ENCODE measurements at places on chromosomes 13 and 19. TPM values are rescaled to one million over a fixed set of nuclear protein-coding genes. Genes with fewer than 3 reads are reported as not detected.

DNA sequence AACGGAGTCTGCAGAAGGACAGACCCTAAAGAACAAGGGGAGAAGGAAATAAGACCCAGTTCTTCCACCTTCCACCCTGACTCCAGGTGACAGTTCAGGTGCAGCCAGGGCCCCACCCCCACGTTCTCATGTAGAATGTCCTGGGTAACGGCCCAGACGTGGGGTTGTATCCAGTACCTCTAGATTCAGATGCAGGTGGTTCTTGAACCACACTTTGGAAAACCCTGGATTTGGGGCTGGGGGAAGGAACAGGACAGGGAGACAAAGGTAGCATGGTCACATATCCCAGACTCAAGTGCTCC is 2.2 kb downstream of the DMPK start:
- no peak for DNase-seq

DNA sequence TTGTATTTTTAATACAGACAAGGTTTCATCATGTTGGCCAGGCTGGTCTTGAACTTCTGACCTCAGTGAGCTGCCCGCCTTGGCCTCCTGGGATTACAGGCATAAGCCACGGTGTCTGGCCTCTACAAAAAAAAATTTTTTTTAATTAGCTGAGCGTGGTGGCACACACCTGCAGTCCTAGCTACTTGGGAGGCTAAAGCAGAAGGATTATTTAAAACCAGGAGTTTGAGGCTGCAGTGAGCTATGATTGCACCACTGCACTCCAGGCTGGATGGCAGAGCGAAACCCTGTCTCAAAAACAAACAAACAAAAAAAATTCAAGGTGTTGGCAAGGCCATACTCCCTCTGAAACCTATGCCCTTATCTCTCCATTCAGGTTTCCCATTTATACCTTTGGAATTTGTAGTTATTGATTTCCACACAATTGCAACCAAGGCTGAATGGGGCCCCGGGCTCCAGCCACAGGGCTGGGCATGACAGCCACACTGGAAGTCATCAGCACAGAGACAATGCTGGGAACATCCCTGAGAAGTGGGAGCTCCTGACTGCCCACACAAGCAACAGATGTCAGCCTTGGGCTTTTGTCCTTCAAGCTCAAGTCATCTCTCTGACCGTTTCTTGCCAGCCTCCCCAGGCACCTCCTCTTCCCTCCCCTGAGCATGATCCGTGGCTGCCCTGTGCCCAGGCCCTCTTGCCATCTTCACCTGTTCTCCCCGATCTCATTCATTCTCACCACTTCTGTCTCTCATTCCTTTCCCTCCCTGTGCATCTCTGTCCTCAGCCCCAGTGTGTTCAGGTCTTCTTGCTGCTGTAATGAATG is 27.2 kb upstream of the CALM3 start:
- no peak for DNase-seq

DNA sequence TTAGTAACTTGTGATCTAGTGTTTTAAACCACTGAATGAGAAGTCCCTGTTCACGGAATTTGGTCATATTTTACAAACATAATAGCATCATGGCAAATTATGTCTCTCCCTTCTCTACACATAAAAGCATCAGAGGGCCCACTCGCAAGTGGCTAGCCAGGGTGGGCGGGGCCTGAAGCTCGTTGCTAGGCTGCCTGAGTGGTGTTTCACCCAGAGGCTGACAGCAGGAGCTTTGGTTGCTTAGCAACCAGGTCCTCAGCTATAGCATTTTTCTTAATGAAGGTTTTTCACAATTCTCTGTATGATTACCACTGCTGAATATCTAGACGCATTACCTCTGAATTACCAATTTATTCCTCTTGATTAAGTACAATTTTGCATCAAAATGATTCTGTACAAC is 126.5 kb downstream of the NALCN start:
- peak; percentile 87 for DNase-seq

GRCh38 chr13:114130837-114131582 is 1.4 kb downstream of the RASA3 start:
- peak; percentile 68 for DNase-seq

The ZBTB32 gene
- not detected for total RNA-seq

- peak; percentile 48 for DNase-seq
Observed at GRCh38 chr13:106691341-106691740, 123.4 kb upstream of the ARGLU1 start.

GRCh38 chr13:99085139-99085807 is 107.4 kb upstream of the DOCK9 start:
- DNase-seq: peak; percentile 38

The ZNF541 gene
- total RNA-seq: not detected

The CABP5 gene
- not detected for total RNA-seq

The ZIK1 gene
- total RNA-seq: 35.1 TPM

- DNase-seq: peak; percentile 20
Observed at GRCh38 chr13:97568850-97569249, 134.9 kb downstream of the RAP2A start.

The CYP4F22 gene
- total RNA-seq: not detected

DNA sequence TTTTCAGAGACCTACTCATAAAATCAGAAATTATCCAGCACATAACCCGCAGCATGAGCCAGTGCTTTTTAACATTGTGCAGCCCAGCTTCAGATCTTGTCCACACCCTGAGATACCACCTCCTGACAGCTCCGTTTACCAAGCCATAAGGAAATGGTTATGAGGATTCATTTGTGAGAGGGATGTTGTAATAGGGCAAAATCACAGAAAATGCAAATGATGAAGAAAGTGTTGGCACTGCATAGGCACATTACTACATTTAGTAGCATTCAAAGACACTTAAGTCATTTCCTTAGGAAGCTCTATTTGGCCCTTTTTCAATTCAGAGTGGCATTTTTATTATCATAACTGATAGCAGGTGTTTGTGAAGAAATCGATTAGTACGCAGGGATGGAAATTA is 277.5 kb downstream of the DNAJC15 start:
- no peak for DNase-seq

DNA sequence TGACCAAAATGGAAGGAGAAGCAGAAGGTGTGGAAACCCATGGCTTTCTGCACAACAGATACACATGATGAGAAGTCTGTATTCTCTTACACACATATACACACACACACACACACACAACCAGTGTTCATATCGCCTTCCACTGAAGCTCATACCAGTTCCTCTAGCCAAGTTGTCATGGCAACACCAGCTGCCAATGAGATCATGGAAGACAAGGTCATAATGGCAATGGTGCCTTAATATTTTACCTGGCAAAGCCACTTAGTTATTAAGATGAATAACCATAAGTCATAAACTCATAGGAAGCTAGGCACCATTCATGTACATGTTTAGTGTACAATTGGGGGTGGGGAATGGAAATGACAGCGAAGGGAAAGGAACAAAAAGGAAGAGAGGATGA is 2.6 kb upstream of the DHRS12 start:
- no peak for DNase-seq

- DNase-seq: no peak
Observed at GRCh38 chr19:56537442-56537841, 1.3 kb upstream of the ZFP28 start.

DNA sequence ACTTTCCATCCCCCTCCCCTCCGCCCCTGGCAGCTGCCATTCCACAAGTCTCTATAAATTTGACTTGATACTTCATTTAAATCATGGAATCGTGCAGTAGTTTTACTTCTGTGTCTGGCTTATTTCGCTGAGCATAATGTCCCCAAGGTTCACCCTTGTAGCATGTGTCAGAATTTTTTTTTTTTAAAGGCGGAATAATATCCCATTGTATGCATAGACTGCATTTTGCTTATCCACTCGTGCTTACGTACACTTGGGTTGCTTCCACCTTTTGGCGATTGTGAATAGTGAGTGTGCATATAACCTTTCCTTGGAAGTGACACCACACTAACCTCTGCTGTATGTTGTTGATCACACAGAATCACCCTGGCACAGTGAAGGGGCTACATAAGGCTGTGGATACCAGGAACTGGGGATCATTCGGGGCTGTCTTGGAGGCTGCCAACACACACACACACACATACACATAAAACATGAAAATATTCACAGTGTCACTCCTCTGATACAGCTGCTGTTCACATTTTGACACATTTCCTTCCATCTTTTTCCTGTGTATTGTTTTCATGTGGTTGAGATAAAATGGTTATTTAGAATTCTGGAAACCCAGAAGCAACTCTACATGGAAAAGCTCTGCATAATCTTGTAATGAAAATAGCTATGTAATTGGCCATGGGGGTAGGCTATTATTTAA is 13.3 kb downstream of the ZNF71 start:
- no peak for DNase-seq

The ZNF98 gene
- not detected for total RNA-seq

- DNase-seq: no peak
Observed at GRCh38 chr19:289651-290371, 1.4 kb downstream of the PLPP2 start.

DNA sequence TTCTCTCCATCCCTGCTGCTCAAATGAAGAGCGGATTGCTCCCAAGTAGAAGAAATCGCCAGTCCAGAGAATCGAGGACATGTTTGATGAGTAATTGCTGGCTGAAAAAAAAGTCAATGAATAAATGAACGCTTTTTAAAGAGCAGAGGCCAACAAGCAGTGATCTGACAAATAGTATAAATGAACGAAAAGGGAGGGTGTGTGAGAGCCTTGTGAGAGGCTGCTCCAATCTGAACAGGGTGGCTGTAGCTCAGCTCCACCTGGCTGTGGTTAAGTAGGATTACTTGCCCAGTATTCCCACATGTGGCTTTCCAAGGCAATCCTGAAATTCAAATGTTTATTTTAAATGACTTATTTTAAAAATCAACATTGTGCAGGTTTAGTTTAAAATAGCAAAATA is 117.1 kb downstream of the TSHZ3 start:
- DNase-seq: peak; percentile 41

GRCh38 chr13:58238972-58239773 is 607.6 kb downstream of the PCDH17 start:
- DNase-seq: no peak

Measured in neural progenitor cell (in vitro differentiated cells).